LNCaP clone FGC (cell line): ENCODE measurements at places on chromosomes 3 and 15.

- DNase-seq = peak; percentile 25
Observed at GRCh38 chr3:156416846-156417558, 137.9 kb downstream of the SSR3 start.

GRCh38 chr3:11095932-11096265, 58.4 kb upstream of the HRH1 start:
- DNase-seq = no peak

DNA sequence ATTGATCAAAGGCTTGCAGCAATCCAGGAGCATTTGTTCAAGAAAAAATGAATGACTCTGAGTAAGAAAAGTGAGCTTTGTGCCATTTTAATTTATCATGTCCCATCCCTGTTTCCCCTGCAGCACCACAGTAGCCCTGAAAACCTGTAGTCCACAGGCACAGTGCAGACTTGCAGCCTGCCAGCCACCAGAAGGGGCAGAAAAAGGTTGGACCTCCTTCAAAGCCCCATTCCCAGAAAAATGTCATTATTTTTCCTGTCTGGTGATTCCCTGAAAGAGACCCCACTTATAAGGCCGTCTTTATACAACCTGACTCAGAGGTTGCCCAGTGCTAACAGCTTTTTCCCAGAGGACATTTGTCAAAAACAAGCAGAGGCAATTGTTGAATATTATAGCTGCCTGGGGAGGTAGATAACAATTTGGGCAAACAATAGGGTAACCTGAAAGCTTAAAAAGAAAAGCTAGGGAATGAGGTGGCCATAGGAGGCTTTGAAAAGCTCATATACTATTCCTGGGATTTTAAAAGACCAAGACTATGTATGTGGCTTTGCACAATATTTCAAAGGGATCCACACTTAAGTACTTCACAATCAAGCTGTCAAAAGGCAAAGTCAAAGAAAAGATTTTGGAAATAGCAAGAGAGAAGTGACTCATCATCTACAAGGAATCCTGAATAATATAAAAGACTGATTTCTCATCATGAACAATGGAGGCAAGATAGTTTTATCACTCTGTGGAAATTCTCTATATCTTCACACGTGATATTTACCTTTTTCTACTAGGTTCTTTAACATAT, 136.8 kb upstream of the PLXNA1 start:
- DNase-seq = no peak

- no peak for DNase-seq
Observed at GRCh38 chr3:32712506-32713055, 27.6 kb downstream of the CNOT10 start.

DNA sequence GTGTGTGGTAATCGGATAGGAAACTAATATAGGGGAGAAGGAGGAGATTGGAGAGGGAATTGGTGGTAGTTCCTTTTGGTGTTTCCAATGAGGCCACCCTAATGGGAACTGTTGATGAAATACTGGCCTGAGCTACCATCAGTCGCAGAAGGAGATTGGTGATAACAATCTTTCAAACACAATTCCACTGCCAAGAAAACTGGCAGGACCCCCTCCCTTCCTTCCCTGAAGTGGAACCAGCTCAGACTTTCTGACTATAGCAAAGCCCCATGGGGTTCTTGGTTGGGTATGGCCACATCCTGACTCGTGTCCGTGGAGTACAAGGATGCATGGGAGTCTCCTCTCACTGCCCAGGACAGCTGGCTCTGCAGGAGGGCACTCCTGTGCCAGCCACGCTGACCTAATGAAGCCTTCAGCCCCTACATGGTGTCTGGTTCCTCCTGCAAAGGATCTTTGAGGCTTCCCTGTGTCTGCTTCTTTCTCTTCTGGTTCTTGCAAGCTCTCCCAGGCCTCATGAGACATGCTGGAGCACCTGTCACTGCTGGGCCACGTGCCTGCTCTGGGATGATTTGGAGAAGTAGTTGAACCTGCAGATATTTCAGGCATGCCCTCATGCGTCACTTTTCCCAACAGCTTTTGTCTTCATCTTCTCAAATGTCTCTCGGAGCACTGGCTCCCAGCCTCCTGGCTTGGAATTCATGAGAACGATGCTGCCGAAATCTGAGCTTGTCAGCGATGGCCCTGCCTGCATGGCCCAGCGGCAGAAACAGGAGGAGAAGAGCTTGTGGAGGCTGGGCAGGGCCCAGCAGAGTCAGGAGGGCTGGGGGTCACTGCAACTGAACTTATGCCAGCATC, 90.0 kb upstream of the ADPGK start:
- DNase-seq = no peak

- DNase-seq = no peak
Observed at GRCh38 chr3:127929818-127930413, 14.9 kb downstream of the KBTBD12 start.

GRCh38 chr15:80732167-80732566, 37.1 kb downstream of the ABHD17C start:
- no peak for DNase-seq

DNA sequence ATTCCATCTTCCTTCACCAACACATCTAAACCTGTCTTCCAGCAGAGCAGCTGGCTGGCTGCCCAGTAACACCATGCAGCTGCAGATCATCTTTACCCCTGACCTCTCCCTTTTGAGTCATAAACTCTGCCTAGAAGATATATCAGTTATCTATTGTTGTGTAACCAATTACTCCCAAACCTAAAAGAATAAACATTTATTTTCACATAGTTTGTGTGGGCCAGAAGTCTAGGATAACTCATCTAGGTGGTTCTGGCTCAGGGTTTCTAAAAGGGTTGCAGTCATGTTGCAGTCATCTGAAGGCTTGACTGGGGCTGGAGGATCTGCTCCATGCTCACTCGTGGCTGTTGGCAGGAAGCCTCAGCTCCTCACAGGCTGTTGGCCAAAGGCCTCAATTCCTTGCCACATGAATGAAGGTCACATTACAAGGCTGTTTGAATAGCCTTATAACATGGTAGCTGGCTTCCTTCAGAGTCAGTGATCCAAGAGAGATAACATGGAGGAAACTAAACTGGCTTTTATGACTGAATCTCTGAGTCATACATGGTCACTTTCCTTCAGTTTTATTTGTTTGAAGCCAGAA, 92.8 kb downstream of the GOLIM4 start:
- no peak for DNase-seq

GRCh38 chr3:150911771-150912170, 6.5 kb upstream of the MINDY4B start:
- DNase-seq = no peak

DNA sequence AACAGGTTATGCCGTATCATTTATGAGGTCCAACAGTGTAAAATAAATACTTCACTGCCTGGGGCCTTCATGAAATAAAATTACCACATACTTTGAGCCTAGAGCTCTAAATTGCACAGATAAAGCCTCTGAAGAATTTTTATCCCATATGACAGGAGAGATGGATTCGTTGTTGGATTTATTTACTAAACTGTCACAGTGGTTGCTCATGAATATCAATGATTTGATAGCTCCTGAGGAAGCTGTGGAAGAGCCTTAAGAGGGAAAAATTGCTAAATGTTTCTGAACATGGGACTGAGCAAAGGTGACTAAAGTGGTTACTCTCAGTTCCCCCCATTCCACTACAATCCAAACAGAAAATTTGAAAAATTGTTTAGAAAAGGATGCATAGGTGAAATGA, 558.9 kb upstream of the IL12A start:
- no peak for DNase-seq

DNA sequence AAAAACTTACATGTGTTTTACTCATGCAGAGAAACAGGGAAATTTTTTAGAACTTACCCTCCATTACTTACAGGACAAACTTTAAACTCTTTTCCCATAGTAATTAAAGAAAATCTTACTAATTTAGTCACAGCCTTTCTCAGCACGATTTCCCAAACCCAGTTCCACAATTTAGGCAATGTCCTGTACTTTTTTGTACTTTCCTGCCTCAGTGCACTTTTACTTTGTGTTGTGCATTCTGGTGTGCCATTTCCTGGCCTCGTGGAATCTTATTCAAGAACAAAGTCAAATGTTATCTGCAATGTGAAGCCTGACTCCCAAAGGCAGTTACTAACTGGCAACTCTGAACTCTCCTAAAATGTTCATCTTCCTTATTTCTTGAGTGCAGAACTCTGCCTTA, 1.9 kb downstream of the SLC33A1 start:
- no peak for DNase-seq
